ENCODE measurements at places on chromosomes 12 and 14.

DNA sequence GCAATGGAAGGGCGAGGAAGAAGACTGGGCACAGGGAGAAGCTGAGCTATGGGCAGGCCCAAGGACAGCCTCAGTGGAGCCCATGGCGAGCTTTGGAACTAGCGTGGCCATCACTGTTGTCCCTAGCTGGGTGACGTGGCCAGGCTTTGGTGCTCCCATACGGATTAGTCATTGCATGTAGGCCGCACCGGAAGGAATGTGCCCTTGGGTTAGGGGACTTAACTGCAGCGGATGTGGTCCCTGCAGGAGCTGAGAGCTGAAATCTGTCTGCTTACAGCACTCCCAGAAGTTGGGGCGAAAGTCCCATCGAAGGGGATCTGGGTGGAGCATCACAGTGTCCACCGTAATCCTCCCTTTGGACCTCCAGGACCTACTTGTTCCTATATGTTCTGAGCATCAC lies 133.7 kb downstream of the PAPOLA start:
- no peak for DNase-seq

GRCh38 chr12:19915392-19916195 lies 452.7 kb upstream of the PDE3A start:
- peak; percentile 24 for DNase-seq

GRCh38 chr12:52506858-52507715 lies 13.1 kb downstream of the KRT5 start:
- DNase-seq, result no peak

GRCh38 chr12:106305376-106305775 lies 2.8 kb downstream of the TCP11L2 start:
- no peak for DNase-seq
